NCI-H1436 (cell line): ENCODE measurements at places on chromosomes 7 and 10.

GRCh38 chr10:132918617-132919373 lies 23.6 kb downstream of the CFAP46 start:
- DNase-seq: no peak

GRCh38 chr10:30176182-30176581 lies 116.8 kb upstream of the JCAD start:
- no peak for DNase-seq

GRCh38 chr10:21526860-21527597 lies 1.5 kb upstream of the SKIDA1 start:
- no peak for DNase-seq

- no peak for DNase-seq
Measured at GRCh38 chr7:77352665-77353406, 63.3 kb downstream of the GSAP start.

GRCh38 chr10:3190817-3191216 lies 18.2 kb upstream of the PITRM1 start:
- no peak for DNase-seq

- DNase-seq: no peak
Measured at GRCh38 chr10:69474742-69475432, 23.6 kb downstream of the TSPAN15 start.

DNA sequence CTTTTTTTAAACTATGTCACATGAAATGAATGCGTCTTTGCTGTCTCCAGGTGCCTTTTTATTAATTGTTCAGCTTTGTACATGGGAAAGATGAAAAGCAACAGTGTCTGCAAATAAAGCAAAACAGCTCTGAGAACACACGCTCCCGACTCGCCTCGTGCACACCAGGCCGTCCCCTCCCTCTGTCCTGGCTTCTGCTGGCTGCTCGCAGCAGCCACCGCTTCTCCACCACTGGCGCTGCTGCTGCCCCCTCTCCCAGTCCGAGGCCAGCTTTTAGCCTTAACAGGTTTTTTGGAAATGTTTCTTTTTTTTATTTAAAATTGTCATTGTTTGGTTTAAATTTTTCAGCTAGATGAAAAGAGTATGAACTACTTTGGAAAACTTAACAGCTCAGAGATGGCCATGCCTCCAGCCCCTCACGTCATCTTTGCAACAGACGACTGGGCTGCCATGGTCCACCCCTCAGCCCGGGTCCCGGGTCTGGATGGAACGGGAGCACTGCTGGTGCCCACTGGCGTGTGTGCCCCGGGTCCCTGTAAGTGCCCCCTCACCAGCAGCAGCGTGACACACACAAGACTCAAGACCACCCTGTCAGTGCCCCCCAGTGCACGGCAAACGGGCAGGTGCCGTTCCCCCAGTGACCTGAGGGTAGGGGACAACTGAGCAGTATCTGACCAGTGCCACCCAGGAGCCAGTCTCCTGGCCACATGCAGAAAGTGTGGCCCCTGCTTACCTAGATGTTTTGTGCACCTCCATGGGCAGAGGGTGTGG lies 415.6 kb upstream of the FOXK1 start:
- DNase-seq: no peak

DNA sequence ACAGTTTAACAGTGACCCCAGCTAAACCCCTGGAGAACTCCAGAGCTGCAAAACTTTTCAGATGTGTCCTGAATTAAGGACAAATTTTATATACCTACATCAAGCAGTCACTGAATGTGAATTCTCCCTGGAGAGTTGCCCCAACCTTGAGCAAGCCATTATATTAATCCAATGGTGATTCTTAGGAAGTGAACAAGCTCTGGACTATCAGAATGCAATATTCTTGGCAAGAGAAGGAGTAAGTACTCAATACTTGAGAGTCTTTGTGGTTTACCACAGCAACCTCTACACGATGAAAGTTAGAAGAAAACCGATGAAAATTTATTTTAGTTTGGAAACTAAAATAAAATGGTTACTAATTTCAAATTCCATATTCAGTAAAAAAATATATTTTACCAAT lies 19.3 kb upstream of the ZNF365 start:
- no peak for DNase-seq

- DNase-seq: no peak
Measured at GRCh38 chr7:32591938-32592337, 96.6 kb downstream of the AVL9 start.

DNA sequence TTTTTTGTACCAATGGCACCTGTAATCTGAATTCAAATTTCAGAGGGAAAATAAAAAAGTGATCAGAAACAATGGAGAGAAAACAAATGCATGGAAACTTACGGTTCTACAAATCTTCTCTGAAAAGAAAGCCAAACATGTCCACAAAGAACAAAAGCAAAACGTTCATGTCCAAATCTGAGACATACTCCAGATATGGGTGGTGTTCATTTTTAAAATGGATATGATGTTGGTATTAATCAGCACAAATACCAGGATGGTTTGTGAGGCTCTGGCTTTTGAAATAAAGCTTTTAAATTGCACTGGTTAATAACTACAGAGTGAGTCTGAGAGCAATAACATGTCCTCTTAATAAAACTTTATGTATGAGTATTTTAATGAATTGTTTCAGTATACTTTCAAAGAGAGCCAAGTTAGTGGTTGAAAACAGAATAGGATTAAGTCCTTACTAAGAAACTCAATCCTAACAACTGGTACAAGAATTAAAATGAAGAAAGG lies 366.4 kb downstream of the INHBA start:
- no peak for DNase-seq

DNA sequence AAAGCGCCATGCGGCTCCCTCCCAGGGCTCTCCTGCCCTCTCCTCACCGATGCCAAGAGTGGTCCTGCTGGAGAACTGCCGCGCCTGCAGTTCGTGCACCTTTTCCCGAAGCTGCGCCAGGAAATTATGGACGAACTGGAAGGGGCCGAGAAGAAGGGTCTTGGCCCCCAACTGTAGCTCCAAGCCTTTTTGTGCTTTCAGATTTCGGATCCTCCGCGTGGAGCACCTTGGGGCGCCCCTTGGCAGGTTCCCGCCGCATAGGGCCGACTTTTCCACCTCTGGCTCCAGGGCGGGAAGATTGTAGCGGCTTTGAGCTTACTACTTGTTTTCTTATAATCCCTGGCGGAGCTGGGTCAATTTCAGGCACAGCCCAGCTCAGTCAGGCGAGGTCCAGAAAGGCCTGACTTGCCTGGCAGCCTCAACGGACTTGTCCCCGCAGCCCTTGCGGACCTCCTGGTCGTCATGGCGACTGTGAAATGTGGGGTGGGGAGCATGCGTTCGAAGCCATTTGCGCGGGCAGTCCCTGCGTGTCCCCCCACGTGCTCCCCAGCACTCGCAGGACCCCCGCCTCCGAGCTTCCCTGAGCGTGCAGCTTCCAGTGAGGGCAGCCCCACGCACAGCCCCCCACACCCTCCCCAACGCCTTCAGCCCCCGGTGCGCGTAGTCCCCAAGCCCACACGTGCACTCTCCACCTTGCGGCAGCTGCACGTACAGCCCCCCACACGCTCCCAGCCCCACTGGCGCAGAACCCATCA lies 129.9 kb downstream of the KBTBD2 start:
- DNase-seq: no peak

DNA sequence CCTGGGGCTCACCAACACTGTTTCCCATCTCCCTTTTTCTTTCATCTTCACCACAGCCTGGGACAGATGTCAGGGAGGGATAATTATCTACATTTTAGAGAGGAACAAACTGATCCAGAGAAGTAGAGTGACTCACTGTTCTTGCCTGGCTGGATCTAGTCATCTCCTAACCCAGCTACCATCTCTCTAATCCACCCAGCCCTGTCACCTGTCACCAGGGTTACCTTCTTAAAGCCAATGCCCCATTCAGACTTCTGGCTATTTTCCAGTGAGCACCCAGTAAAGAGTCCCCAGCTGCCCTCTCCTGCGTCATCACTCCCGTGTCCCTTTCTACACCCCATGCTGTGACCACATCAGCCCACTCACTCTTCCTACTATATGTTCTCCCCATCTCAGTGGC lies 68.4 kb upstream of the DUSP5 start:
- no peak for DNase-seq

DNA sequence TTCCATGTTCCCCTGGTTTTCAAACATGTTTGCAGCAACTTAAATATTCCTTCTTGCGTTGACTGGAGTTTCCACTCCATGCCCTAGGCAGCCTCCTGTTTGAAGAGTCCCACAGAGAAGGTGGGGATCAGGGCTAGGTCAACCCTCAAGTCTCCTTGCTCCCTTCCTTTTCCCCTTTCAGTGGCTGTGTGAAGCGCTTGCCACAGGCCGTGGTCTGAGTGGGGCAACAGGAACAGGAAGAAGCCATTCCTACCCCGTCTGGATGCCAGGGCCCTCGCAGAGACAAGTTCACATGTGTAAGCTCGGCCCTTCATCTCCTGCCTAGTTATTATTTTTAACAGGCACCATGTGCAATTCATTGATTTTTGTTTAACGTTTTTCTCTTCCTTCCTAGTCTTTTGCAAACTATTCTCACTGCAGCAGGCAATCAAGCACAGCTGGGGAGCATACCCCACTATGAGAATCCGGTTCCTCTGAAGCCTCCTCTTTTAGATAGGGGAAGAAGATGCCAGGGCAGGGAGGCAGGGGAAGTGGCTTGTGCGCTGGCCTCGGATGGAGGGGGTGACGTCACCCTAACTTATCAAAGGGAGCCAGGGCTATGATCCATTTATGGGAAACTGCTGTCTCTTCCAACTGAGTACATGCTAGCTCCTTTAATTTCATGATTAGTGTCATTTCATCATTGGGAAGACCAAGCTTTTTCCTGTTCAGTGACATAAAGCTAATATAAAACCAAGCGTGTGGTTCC lies 64.2 kb downstream of the PRLHR start:
- DNase-seq: no peak

DNA sequence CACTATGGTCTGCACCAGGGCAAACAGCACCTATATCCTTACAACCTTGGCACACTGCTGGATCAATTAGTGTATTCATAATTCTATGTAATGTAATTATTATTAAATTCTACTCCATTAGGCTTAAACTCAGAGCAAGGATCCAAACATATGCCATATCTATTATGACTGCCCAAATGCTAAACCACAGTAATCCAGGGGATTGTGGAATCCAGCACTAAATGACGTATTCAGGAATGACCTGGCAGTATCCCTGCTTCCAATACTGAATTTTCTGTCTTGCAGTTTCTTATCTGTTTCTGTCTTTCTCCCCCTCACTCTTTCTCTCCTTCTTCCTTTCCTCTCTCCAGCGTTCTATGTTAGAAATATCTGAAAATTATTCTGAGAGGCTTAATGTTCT lies 16.5 kb upstream of the UBE2D1 start:
- no peak for DNase-seq

DNA sequence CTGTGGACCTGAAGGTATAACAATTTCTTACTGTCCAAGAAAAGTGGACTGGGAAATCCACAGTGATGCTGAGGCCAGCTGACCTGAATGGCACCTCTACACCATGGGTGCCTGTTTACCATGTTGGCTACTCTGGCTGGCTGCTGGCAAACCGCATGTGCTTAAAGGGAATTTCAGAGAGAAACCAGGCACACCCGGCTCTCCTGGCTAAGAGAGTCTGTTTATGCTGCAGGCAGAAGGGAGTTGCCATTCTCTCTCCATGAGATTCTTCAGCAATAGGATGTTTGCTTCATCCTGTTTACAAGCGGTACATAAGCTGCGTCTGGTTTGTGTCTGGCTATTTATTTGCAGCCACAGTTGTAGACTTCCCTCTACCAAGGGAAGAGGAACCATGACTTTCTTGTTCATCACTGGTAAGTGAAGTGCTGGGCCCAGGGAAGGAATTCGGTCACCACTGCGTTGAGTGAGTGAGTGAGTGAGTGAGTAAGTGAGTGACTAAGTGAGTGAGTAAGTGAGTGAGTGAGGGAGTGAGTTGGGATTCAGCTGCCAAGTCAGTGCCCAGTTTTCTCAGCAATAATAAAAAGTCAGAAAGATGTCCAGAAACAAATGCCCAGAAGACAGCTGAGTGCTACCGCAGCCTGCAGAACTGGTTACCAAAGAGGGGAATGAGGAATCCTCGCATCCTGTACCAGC lies 90.4 kb downstream of the COBL start:
- DNase-seq: no peak

DNA sequence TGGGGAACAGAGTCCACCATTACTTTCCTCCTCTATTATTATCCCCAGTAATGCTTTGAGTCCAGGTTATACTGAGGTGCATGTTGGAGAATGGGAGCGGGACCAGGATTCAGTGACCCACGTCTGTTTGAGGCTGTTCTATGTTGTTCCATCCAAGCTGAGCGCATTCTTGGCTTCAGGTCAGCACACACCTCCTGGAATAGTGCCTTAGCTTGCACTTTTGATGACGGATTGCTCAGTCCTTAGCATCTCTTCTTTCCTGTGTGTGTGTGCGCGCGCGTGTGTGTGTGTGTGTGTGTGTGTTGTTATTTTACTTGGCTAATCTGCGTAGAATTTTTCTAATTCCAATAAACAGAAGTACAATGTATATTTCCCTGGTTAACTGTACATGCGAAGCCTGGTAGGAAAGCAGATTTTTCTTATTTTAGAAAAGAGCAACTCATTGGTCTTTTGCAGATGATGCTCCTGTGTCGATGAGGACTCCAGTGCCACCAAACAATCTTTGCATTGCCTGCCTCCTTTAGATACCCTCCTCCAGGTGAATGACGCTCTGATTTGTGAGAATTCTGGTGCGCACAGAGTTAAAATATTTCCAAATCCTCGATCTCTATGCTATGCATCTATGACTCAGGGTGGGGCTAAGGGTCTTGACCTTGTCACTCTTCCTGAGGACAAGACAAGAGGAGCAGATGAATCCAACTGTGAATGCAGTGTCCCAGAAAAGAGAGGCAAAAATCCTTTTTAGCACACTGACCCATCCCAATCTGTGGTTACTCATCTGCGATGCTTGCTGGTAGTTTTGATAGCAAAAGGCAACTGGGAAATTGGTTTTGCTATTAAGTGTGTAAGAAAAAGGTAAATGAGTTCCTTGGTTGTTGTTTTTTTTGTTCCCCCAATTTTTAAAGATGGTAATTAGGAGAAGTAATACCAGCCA lies 13.3 kb upstream of the CELF2 start:
- no peak for DNase-seq

DNA sequence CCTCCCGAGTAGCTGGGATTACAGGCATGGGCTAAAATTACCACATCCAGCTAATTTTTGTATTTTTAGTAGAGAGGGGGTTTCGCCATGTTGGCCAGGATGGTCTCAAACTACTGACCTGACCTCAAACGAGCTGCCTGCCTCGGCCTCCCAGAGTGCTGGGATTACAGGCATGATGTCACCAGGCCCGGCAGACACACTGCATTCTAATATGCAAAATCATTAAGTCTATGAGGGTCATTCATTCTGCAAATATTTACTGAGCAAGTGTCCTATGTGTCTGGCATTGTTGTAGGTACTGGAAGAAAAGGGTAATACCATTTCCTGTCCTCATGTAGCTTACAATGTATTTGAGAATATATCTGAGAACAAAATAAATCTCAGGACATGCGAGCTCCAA lies 2.7 kb downstream of the PUS7 start:
- no peak for DNase-seq

- no peak for DNase-seq
Measured at GRCh38 chr10:7119325-7120015, 291.4 kb downstream of the SFMBT2 start.

DNA sequence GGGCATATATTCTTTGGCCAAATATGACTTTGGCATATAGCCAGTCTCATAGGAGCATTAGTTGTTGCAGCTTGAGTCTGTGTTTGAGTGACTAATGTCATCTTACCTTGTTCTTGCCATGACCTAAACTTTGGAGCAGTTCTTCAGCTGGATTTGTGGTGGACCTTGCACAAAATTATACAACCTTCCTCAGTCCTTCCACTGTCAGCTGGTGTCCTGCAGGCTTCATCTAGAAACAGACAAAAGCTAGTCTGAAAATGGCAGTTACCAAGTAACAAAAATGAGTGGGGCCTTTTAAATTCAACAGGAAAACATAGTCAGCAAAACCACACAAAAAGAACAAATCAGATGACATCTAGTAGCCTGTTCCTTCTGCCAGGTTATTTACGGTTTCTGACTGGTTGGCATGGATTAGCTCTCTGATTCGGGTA lies 59.5 kb upstream of the HECTD2 start:
- no peak for DNase-seq
